Suprapubic skin (tissue), 4 donors: ENCODE measurements at places on chromosomes 11 and 22.

DNA sequence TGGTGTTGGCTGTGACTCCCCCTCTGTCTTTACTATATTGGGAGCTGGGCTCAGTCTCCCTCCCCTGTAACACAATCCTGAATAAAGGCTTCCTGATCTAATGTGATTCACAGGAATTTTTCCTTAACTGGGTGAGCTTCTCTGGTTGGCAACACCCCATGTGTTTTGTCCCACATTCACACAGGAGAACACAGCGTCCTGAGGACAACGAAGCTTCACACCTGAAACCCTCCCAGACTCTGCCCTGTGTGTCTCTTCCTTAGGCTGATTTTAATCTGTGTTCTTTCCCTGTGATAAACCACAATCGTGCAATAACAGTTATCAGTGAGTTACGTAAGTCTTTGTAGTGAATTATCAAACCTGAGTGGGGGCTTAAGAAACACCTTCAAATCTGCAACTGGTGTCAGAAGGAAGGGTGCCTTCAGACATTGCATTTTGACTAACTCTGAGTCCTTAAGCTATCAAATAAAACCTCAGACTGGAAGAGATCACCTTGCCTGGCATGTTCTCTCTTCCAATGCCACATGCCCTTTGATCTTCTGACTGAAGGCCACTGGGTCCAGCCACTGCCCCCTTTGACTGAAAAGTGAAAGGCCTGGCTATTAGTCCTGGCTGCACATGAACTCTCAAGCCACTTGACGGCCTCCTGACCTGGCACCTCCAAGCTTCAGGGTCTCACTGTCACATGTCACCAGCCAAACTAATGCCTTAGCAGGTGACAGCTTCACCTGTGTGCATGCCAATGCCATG lies 17.3 kb downstream of the APOL3 start:
- peak overlapping the region; percentile 10 for H3K27ac ChIP-seq
- H3K36me3 ChIP-seq = peaks cover 33% of the 10 kb centered on the region
- no peak overlapping the region for H3K4me3 ChIP-seq
- peaks cover 24% of the 10 kb centered on the region for H3K4me1 ChIP-seq
- no peaks in the 10 kb centered on the region for H3K27me3 ChIP-seq

GRCh38 chr11:115144914-115145313 lies 359.3 kb downstream of the CADM1 start:
- H3K4me1 ChIP-seq = no peaks in the 10 kb centered on the region
- H3K27me3 ChIP-seq = peaks cover 22% of the 10 kb centered on the region
- no peaks in the 10 kb centered on the region for H3K36me3 ChIP-seq
- H3K27ac ChIP-seq = no peak overlapping the region

GRCh38 chr11:68302670-68303069 lies 9.7 kb upstream of the LRP5 start:
- H3K4me3 ChIP-seq = no peak overlapping the region
- H3K36me3 ChIP-seq = no peaks in the 10 kb centered on the region
- H3K27me3 ChIP-seq = no peaks in the 10 kb centered on the region
- DNase-seq = no peak
- no peak overlapping the region for H3K27ac ChIP-seq

GRCh38 chr11:13635804-13636203 lies 32.7 kb upstream of the FAR1 start:
- H3K4me1 ChIP-seq = no peaks in the 10 kb centered on the region
- H3K27ac ChIP-seq = no peak overlapping the region

GRCh38 chr22:30822216-30823014 lies 127.7 kb downstream of the OSBP2 start:
- peak overlapping the region; percentile 46 for H3K4me3 ChIP-seq
- H3K27me3 ChIP-seq = peaks cover 28% of the 10 kb centered on the region
- no peaks in the 10 kb centered on the region for H3K36me3 ChIP-seq
- no peak overlapping the region for H3K27ac ChIP-seq
- peaks cover 13% of the 10 kb centered on the region for H3K4me1 ChIP-seq
- DNase-seq = peak; percentile 74

DNA sequence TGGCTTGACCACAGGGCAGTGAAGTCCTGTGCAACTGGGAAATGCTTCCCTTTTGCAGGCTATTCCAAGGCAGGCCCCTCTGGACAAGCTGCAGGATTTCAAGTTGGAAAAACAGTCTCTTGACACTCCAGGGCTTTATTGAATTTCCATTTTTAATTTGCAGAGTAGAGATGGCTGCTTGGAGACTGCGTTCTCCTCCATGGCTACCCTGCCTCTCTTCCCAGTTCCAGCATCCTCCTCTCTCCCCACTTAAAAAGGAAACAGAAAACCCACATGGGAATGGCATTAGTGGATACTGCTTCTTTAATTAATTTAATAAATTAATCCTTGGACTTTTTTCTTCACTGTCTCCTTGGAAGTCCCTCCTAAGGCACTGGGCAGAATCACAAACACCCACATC lies 115.6 kb downstream of the DSCAML1 start:
- no peaks in the 10 kb centered on the region for H3K4me1 ChIP-seq
- no peak overlapping the region for H3K4me3 ChIP-seq
- no peak for DNase-seq
- no peaks in the 10 kb centered on the region for H3K36me3 ChIP-seq
- H3K27ac ChIP-seq = no peak overlapping the region

DNA sequence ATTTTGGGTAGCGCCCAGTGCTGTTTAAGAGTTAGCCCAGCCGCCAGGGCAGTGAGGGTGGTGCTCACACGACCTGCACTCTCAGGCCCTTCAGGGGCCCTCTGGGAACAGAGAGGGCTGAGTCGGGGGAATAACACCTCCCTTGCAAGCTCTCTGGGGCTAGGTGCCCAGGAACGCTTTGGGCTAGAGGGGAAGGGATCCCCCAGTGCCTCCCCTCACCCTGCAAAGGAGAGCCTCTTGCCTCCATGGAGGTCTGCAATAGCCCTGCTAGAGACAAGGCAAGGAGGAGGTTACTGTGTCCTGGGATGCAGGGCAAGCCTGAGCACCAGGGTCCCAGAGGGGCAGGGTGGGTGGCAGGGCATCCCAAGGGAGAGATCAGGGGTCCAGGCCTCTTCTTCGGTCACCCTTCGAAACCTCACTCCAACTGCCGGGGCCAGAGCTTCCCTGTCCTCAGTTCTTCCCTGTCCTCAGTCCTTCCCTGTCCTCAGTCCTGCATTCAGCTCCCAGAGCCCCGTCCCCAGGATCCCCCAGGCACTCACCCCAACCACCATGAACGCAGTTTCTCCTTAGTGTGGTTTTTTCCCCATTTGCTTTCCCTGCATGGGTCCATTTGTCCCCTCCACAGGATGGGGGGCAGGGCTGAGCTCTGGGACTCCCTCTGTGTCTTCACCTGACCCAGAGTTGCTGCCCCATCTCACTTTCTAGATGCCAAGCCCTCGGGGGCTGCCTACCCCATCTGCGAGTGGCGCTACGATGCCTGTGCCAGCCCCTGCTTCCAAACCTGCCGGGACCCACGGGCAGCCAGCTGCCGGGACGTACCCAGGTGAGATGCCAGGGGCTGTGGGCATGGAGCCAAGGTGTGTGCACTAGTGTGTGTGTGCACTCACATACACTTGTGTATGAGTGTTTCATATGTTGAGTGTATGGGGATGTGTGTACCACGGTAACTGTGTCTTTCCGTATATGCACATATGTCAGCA lies 60.8 kb downstream of the OTOG start:
- H3K27ac ChIP-seq = no peak overlapping the region
- no peaks in the 10 kb centered on the region for H3K36me3 ChIP-seq
- no peak for DNase-seq
- H3K4me1 ChIP-seq = no peaks in the 10 kb centered on the region
- no peak overlapping the region for H3K4me3 ChIP-seq
